LoVo (cell line): ENCODE measurements at places on chromosomes 3 and 15.

GRCh38 chr15:42131826-42132806 is 24.3 kb downstream of the PLA2G4F start:
- DNase-seq, result no peak

DNA sequence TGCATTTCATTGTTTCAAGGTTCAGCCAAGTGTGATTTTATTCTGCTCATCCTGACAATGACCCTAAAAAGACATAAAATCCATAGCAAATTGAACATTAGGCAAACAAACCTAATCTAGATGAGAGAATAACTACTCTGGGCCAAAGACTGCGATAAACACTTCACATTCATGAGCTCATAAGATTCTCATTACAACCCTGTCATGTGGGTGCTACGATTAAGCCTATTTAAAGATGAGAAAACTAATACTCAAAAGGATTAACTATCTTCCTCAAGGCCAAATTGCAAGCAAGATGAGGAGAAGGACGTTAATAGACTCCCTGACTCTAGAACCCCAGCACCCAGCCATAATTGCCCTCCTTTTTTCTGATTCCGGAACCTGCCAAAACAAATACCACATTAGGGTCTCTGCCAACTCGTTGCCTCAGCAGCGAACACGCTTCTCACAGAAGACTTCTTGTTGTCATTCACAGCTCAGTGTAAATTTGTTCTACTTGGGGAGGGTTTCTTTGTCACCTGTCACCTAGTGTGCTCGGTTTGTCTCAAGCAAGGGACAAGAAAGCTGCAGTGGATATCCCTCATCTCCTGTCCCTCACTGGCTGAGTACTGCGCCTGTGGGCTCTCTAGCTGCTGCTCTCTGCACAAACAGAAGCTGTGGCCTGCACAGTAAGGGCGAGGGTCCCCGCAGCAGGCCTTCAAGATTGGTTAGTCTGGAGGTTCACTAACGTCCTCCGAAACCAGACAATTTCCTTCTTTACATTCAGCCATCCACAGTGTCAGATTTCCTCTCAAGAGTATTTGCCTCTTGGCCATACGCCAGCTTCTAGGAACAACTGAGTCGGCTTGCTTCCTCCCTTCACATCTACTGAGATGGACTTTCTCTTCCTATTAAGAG is 200.0 kb upstream of the UBE2E2 start:
- no peak for DNase-seq

GRCh38 chr3:160464321-160464720 is 14.7 kb upstream of the TRIM59 start:
- DNase-seq, result no peak

DNA sequence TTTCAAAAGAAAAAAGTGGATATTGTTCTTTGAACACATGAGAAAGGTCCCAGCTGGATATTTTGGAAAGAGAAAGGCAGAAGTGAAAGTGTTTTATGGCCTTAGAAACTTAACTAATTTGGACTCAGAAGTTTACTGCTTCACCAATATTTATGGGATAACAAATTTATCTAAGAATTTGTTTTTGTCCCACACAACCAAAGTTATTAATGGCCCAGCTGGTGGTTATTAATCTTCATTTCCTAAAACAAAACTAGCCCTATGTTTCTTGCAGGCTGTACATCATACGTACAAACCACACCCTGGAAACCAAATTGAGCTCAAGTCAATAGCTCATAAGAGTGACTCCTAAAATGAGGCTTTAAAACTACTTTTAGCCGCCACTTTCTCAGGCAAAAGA is 372.9 kb upstream of the LMCD1 start:
- no peak for DNase-seq

GRCh38 chr3:185605566-185605965 is 19.5 kb downstream of the SENP2 start:
- DNase-seq, result no peak

DNA sequence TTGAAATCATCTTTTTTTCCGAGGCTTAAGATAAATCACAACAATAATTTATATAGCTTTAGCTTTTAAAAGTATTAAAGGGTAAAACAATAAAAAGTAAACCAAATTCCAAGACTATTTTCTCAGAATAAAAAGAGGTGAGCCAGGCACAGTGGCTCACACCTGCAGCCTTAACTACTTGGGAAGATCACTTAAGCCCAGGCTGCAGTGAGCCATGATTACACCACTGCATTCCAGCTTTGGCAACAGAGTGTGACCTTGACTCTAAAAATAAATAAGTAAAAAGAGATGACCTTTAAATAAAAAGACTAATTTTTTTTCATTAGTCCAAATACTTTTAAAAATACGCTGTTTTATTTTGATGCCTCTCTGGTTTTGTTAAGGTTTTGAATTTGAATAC is 54.4 kb downstream of the C3orf80 start:
- DNase-seq, result no peak

DNA sequence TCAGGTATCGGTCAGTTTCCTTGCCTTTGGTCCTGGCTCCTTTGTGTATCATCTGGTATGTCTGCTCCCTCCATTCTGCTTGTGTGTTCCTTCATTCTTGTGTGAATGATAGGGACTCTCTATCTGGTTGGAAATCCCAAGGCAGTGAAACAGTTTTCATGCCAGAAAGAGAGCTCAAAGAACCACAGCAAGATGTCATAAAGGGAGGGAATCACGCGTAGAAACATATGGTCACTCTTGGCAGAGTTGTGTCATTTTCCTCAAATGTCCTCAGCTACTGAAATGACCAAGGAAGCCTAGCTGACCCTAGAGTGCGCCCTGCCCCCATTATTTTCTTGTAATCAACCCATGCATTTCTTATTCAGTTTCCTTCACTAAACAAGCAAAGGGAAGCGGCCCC is 48.0 kb downstream of the RASGRP1 start:
- DNase-seq, result no peak

DNA sequence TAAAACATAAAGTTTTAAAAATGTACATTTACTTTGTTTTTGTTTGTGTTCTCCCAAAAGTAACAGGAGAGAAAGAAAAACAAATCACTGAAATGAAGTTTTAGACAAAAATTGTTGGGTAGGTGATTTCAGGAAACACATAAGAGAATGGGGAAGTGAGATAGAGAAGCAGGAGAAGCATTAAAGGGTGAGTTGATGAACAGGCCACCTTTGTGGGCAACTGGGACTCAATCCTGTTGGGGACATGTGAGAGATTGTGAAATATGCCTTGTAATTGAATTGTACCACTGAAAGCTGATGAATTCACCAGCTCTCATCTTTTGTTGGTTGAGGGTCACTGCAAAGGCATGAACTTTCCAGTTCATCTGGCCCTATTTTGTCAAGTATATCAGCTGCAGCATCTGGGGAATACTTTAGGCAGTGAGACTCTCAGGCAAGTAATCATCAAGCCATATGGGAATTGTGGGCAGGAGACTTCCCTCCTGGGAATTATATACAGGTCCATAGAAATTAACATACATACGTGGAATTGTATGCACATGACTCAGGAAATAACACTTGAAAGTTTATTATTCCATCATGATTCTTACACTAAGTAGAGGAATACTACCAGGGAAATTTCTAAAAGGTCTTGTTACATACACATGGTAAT is 181.0 kb downstream of the ZBBX start:
- DNase-seq, result no peak

GRCh38 chr3:168431491-168431890 is 335.8 kb upstream of the GOLIM4 start:
- DNase-seq, result no peak

GRCh38 chr3:122409446-122409845 is 6.4 kb downstream of the WDR5B start:
- DNase-seq, result no peak
